ENCODE measurements at places on chromosomes 5 and 9. TPM values are rescaled to one million over a fixed set of nuclear protein-coding genes. Genes with fewer than 3 reads are reported as not detected.

DNA sequence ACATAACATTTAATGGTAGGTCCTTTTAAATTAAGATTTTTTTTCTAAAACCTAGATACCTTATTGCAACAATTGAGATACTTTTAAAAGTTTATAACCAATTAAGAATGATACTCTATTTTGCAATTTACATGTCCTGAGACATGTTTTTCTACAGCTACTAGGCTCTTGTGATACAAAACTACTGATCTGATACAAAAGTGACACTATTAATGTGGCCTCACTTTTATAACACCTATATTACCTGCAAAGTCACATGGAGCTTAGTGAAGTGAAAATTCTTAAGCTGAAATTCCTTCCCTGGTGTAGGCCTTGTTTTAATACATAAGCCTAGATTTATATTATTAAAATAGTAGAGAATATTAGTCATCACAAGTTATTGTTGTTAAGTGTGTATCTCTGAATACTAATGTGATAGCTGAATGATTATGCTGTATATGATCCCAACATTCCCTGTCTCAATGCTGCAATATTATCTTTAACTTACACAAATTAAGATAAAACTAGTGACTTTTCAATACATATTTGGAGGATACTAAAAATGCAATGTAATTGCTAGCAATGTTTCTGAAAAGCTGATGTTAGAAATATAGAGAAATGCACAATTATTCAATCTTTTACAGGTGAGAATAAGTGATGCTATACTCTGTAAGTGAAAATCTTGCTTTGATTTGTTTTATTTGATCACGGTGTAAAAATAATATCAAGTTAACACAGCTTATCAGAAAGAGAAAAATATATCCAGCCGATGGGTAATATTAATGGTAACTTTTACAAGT lies 2.6 kb downstream of the NFIB start:
- DNase-seq, result no peak
- H3K4me3 ChIP-seq, result peak overlapping the region; percentile 93
- peaks cover 15% of the 10 kb centered on the region for H3K36me3 ChIP-seq
- H3K4me1 ChIP-seq, result peaks cover 28% of the 10 kb centered on the region
- peaks cover 15% of the 10 kb centered on the region for H3K27me3 ChIP-seq
- peak overlapping the region; percentile 99 for H3K27ac ChIP-seq

GRCh38 chr9:31854187-31854586 lies 530.3 kb upstream of the ACO1 start:
- H3K27ac ChIP-seq, result no peak overlapping the region
- DNase-seq, result no peak
- H3K36me3 ChIP-seq, result no peaks in the 10 kb centered on the region
- H3K4me1 ChIP-seq, result no peaks in the 10 kb centered on the region
- no peaks in the 10 kb centered on the region for H3K27me3 ChIP-seq

DNA sequence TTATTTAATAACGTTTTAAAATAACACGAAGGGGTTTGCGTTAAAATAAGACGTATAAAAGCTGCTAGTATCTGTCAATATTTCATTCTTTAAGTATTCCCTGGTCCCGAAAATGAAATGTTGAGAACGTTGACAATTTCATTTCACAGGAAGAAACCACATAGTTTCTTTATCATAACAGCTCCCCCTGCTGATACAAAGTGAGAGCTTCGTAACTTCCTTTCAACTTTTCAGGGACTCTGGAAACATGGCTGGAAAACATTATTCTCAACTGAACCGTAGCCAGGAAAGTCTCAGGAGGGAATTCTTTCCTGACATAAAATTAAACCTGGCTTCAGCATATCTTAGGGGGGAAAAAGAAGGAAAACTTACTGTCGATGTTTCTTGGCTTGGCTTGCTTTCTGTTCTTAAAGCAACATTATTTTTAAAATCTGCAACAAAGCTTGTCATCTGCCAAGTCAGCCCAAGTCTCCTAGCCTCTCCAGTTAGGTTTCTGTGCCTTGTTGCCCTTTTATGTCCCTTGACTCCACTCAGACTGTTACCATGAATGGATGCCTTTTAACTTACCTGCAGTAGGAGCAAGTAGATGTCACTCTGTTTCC lies 122.9 kb upstream of the DAB2 start:
- peaks cover 21% of the 10 kb centered on the region for H3K4me1 ChIP-seq
- H3K36me3 ChIP-seq, result no peaks in the 10 kb centered on the region
- no peak overlapping the region for H3K27ac ChIP-seq

- no peak overlapping the region for H3K27ac ChIP-seq
- no peaks in the 10 kb centered on the region for H3K4me1 ChIP-seq
- no peaks in the 10 kb centered on the region for H3K36me3 ChIP-seq
- peaks cover 5% of the 10 kb centered on the region for H3K27me3 ChIP-seq
- DNase-seq, result no peak
- no peak overlapping the region for H3K4me3 ChIP-seq
Measured at GRCh38 chr5:1747803-1748085, 51.9 kb downstream of the MRPL36 start.

GRCh38 chr5:107474716-107475489 lies 195.8 kb downstream of the EFNA5 start:
- no peaks in the 10 kb centered on the region for H3K27me3 ChIP-seq
- H3K4me3 ChIP-seq, result no peak overlapping the region
- no peaks in the 10 kb centered on the region for H3K36me3 ChIP-seq
- peak overlapping the region; percentile 59 for H3K27ac ChIP-seq
- H3K4me1 ChIP-seq, result peaks cover 42% of the 10 kb centered on the region

DNA sequence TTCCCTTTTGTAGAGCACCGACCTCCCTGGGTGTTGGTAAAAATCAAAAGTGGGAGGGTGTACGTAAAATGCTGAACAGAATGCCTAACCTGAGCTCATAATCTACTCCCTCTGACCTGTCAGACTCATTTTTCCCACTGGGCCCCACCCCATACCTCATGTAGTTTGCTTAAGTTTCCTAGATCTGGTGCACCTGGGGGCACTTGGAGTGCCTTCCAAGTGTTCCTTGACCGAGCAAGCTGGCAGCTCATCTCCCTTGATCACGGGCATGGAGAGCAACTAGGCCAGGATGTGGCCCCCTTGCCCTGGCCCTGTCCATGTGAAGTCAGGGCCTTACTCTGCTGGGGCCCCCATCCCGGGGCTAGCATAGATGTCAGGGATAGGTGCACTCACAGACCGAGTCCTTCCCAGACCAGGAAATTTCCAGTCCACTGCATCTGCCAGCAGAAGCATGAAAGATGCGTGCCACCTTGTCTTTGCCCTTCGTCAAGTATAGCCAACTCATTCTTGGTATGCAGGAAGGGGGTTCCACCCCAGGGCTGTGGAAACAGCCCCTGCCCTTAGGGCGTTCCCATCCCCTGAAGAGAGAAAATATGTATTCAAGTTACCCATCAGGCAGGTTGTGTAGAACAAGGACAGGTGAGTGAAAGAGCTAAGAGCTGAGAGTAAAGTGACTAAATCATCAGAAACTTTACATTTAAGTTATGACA lies 41.9 kb downstream of the SLC22A5 start:
- peaks cover 4% of the 10 kb centered on the region for H3K36me3 ChIP-seq
- H3K27ac ChIP-seq, result peak overlapping the region; percentile 97
- H3K27me3 ChIP-seq, result no peaks in the 10 kb centered on the region

TAF1L gene
- total RNA-seq, result not detected

SPINK4 gene
- total RNA-seq, result not detected

SPATA31A3 gene
- not detected for total RNA-seq

Data from type B pancreatic cell (in vitro differentiated cells).